Placental epithelial cell (primary cell): ENCODE measurements at places on chromosomes 1 and 21. TPM values are rescaled to one million over a fixed set of nuclear protein-coding genes. Genes with fewer than 3 reads are reported as not detected.

Gene TMEM79
- total RNA-seq = 3.1 and 3.3 TPM in 2 replicates

Gene METTL18
- total RNA-seq = 8.9 and 9.4 TPM in 2 replicates

Gene GNG4
- 1.2 and 2.4 TPM in 2 replicates for total RNA-seq

Gene MARK1
- under 0.01 TPM in 2 replicates for total RNA-seq

Gene RGS13
- total RNA-seq = not detected in 2 replicates

Gene ERICH3
- total RNA-seq = not detected in 2 replicates

Gene PRR9
- 6.4 TPM in 1 of 2 replicates, not detected in the other for total RNA-seq

Gene RNPEP
- 82.1 and 108 TPM in 2 replicates for total RNA-seq

Gene GPBP1L1
- 90.8 and 96.2 TPM in 2 replicates for total RNA-seq

Gene OR14K1
- total RNA-seq = not detected in 2 replicates

Gene TNFRSF1B
- total RNA-seq = under 0.01 TPM in 1 of 2 replicates, not detected in the other

Gene OLIG2
- total RNA-seq = not detected in 2 replicates

Gene GCSAML
- under 0.01 and 0.22 TPM in 2 replicates for total RNA-seq

Gene KCNJ15
- 7.1 and 88.5 TPM in 2 replicates for total RNA-seq

Gene KCTD3
- 36.8 and 54.2 TPM in 2 replicates for total RNA-seq

Gene NR1I3
- not detected in 2 replicates for total RNA-seq

Gene TTLL7
- 10.7 and 13.7 TPM in 2 replicates for total RNA-seq

Gene PARK7
- total RNA-seq = 138 and 195 TPM in 2 replicates

Gene CLCA1
- not detected in 2 replicates for total RNA-seq

Gene PEA15
- total RNA-seq = 78.1 and 121 TPM in 2 replicates
